ENCODE measurements at places on chromosomes 2 and 18.

GRCh38 chr18:13003466-13003896, 12.3 kb downstream of the CEP192 start:
- peak; percentile 33 for DNase-seq

DNA sequence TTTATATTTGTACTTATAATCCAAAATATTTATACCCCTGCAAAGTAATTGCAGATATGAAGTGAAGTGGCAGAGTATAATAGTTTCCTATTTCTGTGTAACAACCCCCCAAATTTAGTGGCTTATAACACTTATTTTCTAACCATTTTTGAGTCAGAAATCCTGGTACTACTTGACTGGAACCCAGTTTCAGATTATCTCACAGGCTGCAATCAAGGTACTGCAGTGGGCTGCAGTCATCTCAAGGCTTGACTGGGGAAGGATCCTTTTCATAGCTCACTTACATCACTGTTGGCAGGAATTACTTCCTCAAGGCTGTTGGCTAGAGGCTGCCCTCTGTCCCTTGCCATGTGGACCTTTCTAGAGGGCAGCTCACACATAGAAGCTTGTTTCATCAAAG, 558.2 kb upstream of the PKDCC start:
- no peak for DNase-seq

DNA sequence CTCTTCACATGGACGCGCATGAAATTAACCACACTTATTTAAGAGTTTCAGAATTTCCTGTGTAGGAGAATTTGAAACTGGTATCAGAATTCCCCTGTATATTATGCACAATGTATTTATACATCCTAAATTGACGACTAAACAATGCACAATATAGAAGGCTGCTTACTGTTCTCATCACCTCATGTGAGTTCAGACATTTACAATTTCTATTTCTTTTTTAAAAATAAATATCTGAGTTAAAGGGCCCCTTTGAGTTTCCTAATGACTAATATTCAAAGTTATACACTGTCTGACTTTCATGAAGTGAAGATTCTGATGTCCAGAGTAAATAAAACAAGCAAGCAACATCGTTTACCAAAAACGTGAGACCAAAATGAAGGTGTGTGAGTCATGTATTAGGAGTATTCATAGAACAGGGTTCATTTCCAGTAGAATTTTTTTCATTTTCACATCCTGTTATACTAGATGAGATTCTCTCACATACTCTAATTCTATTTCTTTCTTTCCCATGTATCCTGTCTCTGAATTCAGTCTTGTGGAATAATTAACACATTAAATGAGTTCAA, 406.2 kb downstream of the NUP35 start:
- no peak for DNase-seq

DNA sequence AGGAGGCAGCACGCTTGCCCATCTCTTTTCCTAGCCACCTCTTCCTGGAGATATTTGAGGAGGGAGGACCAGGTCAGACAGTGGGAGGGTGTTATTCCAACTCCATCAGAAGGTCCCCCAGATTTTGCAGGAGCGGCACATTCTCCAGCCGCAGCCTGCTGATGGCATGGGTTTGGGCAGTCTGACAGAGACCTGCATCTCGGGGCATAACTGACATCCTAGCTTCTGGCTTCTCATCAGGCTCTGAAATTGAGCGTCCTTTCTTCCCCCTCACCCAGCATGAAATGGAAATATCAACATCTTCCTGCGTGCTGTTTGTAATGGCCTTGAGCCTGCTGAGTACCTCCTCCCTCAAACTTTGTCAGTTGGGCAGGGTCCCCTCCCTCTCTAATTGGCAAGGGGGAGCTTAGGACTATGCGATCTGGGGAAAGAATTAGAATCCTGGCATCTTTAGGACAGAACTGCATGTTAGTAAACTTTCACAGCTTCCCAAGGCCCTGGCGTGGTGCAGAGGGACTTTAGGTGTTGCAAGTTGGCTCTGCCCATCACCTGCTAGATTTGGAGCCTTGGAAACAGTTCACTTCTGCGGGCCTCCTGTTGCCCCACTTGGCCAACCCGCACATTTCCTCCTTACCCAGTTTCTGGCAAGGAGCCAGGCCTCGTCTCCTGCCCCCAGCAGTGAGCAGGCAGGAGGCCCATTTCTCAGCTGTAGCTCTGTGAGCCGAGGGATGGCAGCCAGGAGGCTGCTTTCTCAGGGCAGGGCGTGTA, 2.2 kb downstream of the ITM2C start:
- no peak for DNase-seq

DNA sequence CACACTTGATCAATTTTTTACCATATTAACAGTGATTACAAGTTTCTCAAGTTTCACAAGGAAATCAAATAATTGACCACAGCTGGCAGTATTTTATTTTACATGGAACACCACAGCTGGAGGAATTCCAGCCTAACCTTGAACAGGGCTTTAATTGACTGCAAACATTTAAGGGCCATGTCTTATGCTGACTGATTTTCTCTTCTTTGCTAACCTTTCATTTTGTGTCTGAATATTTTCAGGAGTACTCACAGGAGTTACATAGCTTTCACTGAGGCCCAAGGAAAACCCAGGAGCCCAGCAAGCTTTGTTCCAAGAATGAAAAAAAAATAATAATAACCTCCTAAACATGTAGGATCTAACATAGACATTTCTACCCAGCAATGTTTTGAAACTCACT, 49.6 kb downstream of the FRZB start:
- DNase-seq, result no peak

DNA sequence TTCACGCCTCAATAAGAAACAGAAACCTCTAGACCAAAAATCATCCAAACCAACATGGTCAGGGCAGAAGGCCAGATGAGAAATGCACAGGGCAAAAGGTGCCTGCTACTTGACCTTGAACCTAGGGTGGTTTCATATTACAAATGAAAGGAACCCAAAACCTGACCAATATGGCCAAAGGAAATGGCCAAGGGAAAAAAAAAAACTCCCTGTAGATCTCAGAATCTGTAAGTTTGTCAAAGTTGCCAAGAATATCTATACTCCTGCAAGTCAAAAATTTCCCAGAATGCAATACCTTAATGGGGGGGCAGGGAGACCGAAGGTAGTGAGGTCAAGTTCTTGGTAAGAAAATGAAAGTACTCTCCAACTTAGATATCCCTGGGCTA, 47.2 kb downstream of the HIBCH start:
- DNase-seq, result no peak

DNA sequence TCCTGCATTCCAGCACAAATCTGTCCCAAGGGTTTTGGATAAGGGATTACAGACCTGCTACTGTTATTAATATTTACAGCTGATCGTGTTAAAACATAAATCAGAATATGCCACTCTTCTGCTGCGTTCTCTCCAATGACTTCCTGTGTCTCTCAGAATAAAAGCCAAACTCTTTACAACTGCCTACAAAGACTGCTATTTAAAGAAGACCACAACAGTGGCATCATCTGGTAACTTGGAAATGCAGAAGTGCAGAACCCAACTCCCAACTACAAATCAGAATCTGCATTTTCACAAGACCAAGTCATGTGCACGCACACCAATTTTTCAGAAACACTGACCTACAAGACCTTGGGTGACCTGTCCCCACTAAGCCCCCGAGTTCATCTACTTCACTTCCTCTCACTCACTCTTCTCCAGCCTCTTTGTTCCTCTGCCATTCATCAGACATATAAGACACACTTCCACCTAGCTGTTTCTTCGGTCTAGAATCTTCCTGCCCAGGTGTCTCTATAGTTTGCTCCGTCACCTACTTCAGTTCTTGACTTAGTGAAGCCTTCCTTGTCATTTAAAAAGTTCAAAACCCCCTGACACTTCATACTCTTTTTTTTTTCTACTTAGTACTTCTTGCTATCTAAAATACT, 36.0 kb downstream of the CHN1 start:
- no peak for DNase-seq

DNA sequence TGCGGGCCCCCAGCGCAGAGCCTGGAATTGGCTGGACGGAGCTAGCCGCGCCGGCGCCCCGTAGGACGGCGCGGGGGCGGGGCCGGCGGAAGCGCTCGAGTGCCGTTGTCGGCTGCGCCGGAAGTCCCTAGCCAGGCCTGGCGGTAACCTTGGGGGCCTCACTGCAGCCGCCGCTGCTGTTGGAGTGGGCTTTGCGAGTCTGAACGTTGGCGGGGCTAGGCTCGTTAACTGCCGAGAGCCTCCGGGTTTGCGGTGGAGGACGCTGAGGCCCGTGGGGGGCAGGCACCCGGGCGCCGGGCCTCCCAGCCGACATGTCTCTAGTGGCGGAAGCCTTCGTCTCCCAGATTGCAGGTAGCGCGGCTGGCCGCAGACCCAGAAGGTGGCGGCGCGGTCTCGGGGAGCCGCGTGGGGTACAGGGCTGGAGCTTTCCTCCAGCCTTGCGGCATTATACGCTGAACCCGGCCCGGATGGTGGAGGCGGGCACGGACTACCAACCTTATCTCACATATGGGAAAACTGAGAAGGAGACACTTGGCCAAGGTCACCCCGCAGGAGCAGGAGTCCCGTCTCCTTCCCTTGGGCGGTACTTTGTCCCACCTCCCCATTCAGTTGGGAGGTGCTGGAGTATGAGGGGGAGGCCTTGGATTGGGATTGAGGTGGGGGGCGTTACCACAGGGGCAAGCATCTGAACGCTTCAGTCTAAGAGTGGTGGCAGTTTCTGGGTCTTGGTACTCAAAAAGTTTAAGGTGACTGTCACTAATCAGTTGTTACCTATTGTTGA, at the start of gene MTX2:
Gene MTX2, plus strand, starts transcription at position 124 of the 781 bp plus-strand sequence. Its CDS starts 188 bp downstream, at position 312.
- no peak for DNase-seq

DNA sequence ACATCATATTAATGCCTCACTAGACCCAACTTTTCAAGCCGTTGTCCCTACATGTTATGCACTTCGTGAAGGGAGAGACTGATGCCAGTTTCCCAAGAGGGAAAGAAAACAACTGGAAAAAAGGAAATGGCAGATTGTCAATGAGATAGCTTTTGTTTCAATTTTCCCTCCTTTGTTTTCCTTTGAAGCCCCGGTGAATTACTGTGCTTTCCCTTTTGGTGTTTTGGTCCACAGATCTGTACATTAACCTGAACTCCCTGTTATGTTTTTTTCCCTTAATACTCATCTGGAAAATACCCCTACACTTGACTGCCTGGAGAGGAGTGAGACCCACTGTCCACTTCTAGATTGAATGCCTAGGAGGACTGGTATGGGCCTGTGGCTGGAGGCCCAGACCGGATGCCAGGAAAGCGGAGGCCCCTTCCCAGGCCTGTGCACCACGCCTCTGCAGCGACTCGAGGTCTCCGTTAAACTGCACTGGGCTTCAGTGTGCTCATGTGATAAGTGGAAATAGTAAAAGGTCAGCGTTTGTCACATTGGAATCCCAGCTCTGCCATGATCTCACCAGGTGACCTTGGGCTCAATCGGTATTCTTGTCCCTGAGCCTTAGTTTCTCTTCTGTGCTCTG, 106.4 kb downstream of the GATA6 start:
- no peak for DNase-seq
